T-helper 22 cell (primary cell): ENCODE measurements at places on chromosomes 11 and 22.

GRCh38 chr11:66476841-66477251 is 3.4 kb upstream of the DPP3 start:
- no peak for DNase-seq

GRCh38 chr11:13126430-13126829 is 117.3 kb downstream of the RASSF10 start:
- no peak for DNase-seq

- no peak for DNase-seq
Measured at GRCh38 chr11:69131644-69132300, 24.0 kb upstream of the SMIM38 start.

DNA sequence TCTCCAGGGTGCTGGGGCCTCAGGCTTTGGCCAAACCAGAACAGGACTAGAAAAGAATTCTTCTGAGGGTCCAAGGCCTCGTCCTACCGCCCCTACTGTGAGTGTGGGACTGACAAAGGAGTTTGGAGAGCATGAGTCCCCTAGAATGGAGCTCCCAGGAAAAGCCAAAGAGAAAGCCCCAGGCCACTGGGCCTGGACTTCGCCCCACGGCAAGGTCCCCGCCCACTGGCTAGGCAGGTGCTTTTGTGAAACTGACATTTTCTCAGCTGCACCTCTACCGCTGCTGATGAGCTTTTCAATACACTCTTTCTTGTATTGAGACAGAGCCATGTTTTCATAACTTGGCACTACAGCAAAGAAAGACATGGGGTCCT is 9.7 kb upstream of the FGF3 start:
- no peak for DNase-seq

DNA sequence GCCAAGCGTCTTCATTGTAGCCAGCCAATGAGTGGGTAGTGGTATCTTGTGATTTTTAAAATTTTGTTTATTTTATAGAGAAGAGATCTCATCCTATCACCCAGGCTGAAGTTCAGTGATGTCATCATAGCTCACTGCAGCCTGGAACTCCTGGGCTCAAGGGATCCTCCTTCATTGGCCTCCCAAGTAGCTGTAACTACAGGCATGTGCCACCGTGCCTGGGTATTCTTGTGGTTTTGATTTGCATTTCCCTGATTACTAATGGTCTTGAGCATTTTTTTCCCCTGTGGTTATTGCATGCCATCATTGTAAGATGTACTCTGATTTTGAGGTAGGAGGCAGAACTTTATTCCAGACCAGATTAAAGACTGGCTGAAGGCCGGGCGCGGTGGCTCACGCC is 2.4 kb upstream of the DENND6B start:
- DNase-seq, result no peak

DNA sequence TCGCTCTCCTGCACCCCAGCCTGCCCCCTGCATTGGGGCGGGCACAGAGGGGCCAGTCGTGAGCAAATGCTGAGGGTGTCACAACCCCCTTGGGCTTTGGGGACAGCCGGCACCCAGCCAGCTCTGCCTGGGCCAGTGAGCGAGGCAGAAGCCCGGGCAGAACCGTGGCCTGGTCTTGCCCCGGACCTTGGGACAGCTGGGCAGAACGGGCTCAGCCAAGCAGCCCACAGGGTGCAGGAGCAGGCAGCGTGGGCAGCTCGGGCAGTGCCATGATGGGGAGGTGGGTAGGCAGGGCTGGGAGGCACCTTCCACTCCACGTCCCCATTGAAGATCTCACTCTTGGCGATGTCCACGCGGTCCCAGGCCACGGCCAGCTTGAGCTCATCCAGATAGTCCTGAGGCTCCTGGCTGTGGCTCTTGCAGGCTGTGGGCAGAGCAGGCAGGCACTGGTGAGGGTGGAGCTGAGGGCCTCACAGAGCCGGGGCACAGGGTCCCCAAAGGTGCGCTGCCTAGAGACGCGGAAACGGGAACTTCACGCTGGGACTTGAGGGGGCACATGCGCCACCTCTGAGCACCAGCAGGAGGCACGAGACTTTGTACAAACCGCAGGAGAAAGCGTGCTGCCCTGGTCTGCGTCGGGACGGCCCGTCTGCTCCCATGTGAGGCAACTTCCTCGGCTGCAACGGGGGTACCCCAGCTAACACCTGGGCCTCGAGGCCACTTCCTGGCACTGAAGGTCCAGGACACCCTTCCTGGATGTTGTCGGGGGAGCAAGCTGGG is 15.2 kb downstream of the TSSC4 start:
- no peak for DNase-seq

- no peak for DNase-seq
Measured at GRCh38 chr11:86523738-86524619, 148.4 kb downstream of the ME3 start.

- no peak for DNase-seq
Measured at GRCh38 chr11:92226331-92227229, 2.0 kb downstream of the FAT3 start.

- no peak for DNase-seq
Measured at GRCh38 chr11:63652671-63653070, 18.5 kb downstream of the ATL3 start.

GRCh38 chr11:104967534-104968354 is 630 bp downstream of the CASP4 start:
- no peak for DNase-seq

- DNase-seq, result no peak
Measured at GRCh38 chr11:27718863-27719545, 18.7 kb upstream of the BDNF start.

DNA sequence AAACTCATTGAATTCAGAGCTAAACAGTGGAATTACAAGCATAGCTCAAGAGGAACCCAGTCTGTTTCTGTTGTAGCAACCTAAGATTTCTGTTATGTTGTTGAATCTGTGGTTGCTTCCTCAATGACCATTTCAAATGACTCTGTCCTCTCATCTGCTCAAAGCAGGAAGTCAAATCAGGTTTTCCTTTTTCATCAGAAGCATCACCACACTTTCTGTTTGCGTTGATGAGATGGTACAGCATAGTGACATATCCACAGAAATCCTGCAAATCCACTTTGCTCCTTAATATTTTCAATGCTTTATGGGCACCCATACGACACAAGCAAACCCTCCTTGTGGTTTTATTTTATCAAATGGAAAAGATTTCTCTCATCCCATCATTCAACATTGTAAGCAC is 12.6 kb upstream of the UCP2 start:
- DNase-seq, result no peak

DNA sequence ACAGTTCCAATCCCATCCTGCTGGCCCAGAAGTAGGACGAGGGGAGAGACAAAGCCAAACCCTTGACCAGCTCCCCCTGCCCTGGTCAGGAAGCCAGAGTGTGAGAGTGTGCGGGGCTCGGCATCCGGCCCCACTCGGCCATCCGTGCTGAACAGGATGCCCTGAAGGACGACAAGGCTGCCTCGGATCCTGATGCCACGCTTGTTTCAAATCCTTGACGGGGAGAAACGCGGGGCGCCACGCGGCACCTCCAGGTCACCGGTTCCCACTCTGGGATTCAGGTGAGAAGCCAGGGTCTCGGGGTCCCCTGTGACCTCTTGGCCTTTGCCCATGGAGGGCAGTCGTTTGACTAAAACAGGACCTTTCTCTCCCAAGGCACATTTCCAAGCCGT is 167.8 kb downstream of the BRD1 start:
- DNase-seq, result no peak

DNA sequence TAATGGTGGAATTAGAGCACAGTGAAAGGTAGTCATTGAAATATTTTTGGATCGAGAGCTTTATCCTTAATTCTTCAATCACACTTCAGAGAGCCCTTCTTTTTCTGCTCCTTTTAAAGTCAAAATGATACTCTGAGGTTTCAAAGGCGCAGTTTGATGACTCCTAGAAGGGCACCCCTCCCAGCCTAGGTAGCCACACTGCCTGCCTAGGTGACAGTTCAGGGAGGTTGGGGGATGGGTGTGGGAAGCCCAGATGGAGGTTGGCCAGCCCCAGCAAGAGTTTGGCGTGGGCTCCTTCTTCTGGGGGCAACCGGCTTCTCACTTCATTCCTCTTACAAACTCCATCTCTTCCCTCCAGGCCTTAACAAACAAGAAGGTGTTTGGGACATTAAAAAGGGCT is 28.6 kb upstream of the PHF21A start:
- DNase-seq, result no peak

DNA sequence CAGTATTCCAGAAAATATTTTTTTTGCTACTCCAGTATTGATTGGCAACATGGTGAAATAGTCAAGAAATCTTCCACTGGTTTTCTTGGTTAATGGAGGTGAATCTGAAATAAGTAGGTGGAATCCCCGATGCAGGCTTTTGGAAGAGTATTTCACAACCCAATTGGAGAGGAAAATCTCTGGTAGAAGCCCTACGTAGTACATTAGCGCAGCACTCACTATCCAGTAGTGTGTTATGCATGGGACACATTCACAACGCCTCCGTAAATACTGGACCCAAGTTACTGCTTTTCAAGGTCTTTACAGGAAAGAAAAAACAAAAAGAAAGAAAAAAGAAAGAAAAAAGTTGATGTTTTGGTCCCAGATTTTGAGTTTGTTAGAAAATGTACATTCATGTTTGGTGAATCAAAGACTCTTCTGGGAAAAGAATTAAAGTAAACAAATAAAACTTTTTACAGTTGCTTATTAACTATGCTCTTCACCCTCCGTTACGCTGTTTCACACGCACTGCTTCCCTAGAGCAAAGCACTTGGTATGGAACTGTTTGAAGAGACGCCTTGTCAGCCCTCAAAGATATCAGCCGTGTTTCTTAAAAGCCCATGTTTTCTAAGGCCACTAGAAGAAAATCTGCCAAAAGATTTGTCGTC is 170.4 kb upstream of the CTSC start:
- no peak for DNase-seq

- DNase-seq, result no peak
Measured at GRCh38 chr22:31926969-31927368, 17.4 kb upstream of the YWHAH start.

GRCh38 chr11:44383246-44383645 is 73.3 kb upstream of the ALX4 start:
- DNase-seq, result no peak

GRCh38 chr11:45590743-45591142 is 74.7 kb downstream of the CHST1 start:
- no peak for DNase-seq

GRCh38 chr11:7512525-7513233 is 1.1 kb upstream of the PPFIBP2 start:
- DNase-seq, result no peak

DNA sequence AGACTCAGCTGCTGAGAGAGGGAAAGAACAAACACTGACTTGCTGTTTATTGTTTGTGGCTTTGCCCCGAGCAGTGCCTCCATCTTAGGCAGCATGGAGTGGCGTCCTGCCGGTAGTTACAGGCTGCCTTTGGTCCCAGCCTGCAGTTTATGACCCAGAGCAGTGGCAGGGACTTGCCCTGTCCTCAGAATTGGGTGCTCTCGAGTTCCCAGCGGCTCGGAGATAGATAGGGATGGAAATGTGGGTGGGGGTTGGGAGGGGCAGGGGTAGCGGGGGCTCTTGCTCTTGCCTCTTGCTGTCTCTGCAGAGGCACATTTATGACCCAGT is 3.1 kb downstream of the ALX4 start:
- no peak for DNase-seq

- no peak for DNase-seq
Measured at GRCh38 chr11:56273854-56274253, at the start of gene OR5T1. OR5T1 (plus strand) TSS chr11:56274154; CDS start chr11:56275639, 1,485 bp downstream.

- DNase-seq, result no peak
Measured at GRCh38 chr11:131038597-131038996, 122.3 kb upstream of the SNX19 start.

DNA sequence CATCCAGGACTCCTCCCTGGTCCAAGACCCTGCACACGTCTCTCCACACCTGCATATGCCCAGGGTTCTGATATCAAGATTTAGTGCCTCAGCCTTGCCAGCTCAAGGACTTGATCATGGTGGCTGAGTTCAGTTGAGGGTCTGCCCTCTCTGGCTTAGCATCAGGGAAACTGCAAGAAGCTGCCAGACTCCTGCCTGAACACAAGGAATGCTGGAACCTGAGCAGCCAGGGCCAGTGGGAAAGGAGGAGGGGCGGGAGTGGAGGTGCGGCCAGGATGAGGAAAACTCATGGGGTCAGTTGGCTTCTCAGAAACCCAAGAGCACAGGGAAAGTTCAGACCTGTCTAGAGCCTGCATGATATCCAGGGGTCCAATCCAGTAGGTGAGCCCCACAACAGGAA is 546.1 kb downstream of the BUD13 start:
- DNase-seq, result no peak

DNA sequence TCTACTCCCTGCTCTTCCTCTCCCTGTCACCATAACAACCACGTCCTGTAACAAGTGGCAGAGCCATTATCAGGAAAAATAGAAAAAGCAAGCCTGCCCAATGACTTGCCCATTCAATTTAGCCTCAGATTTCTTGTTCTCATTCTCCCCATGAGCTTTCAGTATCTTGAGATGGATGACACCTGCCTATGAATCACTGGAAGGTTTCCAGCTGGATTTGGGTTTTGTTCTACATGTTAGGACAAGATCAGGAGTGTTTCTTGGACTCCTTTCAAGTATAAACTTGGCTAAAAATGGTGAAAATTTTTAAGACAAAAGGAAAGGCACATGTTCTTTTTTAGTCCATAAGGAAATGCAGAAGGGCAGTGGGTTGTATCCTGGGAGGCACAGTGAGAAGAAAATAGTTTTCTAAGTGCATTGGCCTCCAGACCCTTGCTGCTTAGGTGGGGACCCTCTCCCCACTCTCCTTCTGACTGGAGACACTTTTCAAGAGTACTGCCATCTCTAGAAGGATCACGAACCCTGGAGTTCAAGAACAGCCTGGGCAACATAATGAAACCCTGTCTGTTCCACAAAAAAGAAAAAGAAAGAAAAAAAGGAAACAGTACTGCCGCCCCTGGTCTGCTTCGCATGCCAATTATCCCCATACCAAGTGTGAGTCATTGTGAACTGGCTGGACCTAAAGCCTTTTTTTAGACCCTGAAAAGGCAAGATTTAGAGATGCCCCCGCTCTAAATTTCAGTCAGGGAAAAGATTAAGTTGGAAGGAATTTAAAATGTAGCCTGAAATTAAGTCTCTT is 51.0 kb downstream of the MTNR1B start:
- no peak for DNase-seq

DNA sequence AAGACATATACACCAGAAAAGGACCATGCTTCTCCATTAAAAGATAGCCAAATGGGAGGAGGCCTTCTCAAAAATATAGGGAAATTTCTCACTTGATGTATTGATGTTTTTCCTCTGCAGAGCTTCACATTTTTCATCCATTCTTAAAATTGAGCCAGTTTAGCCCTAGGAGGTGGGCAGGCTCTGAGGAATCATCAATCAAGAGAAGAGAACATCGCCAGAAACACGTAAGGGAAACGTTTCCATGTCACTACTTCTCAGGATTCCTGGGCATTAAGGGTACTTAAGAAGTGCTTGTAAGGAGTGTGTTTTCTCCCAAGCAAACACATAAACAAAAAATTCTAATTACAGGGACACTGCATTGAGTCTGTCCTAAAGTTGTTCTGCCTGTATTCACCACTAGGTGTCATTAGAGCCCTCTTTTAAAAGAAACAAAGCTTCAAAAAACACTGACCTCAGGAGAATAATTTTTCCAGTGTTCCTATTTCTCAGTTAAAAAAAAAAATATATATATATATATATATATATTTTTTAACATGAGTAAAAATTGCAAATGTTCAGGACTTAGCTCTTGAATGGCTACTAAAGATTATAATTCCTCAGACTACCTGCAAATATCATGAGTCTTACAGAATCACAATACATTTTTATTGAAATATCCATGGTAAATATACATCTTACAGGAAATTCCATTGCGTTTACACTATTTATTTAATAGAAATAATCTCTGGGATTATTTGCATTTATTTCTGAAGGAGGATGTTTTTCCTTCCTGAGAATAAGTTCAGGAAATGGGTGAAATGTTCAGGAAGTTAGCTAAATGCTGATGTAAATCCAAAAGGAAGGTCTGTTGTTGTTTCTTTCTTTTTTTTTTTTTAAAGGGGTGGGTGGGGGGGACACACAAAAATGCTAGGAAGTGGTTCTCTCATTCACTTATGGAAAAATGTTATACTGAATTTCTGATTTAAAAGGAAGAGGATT is 16.0 kb downstream of the FZD4 start:
- DNase-seq, result no peak
